ENCODE measurements at places on chromosomes 6 and 20.

DNA sequence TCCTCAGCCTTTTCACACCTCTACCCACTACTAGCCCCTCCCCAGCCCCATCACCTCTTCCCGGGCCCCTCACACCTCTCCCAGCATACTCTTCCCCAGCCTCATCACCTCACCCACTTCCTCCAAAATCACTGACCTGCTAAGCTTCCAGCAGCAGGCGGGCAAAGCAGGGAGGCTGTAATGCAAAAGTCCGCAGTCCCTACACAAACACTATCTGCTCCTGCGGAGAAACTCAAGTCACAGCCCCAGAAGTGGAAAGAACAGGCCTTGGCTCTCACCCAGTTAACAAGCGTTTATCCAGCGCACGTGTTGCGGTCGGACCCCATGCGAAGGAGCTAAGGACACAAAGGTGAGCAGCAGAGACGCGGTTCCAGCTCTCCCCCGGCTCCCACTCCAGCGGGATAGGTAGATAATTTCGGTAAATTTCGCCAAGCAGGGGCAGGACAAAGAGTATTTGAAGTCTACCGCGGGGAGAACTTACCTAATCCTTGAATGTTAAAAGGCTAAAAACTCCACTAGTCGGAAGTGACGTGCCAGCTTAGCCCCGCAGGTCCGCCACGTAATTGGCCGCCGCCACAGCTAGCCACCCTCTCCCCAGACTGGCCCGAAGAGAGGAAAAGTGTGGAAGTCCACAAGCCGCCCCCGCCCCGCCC, 728 bp upstream of the TRIM39 start:
- no peak for DNase-seq

GRCh38 chr6:21694168-21694567, 100.6 kb downstream of the SOX4 start:
- DNase-seq = no peak

DNA sequence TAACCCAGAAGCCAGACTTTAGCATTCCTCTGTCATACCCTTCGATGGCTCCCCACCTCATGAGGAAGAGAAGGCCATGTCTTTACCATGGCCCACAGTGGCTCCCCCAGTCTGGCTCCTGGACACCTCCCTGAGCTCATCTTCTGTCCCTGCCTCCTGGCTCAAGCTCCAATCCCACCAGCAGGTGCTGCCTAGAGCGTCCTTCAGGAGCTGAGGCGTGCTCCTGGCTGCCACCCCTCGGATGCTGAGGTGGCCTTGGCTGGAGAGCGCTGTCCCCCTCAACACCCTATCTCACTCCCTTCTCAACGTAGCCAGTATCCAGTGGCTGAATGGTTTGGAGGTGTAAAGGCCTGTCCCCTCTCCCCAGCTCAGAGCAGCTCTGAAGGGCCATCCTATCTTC, 47.4 kb upstream of the RANBP9 start:
- no peak for DNase-seq

DNA sequence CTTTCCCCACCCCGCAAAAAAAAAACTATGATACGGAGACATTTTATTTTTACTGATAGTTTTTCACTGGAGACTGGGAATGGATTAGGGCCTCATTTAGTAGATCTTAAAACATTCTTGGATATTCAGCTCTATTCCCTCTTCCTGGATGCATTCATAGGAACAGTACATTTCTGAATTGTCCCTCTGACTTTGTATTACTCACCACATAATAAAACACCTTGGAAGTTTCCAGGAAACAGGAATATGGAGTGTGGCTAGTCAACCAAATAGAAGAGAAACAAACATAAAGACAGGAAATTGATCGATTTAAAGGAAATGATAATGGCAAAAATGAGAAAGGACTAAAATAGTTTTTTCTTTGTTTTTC, 147.7 kb downstream of the GPX5 start:
- DNase-seq = no peak

GRCh38 chr20:62365814-62366369, 1.2 kb downstream of the LAMA5 start:
- DNase-seq = no peak

DNA sequence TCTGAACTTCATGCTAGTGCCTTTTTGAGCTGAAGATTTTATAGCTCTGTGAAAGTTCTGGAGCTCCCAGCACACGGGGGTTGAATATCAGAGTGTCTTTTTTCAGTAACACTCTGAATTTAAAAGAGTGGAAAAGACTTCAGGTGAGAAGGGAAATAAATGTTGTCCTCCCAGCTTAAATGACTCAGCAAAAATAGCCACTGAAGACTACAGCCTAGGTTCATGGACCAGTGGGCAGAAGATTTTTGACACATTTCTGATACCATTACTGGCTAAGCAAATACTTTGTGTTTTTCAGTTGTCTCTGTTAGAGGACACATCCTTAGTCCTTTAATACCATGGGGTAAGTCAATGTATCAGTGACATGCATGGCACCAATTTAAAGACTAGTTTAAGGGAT, 338.5 kb upstream of the SPTLC3 start:
- no peak for DNase-seq

GRCh38 chr6:128505603-128506002, 14.8 kb downstream of the PTPRK start:
- DNase-seq = no peak

- DNase-seq = no peak
These were observed 146.7 kb downstream of the UST start for GRCh38 chr6:148893481-148893880.

DNA sequence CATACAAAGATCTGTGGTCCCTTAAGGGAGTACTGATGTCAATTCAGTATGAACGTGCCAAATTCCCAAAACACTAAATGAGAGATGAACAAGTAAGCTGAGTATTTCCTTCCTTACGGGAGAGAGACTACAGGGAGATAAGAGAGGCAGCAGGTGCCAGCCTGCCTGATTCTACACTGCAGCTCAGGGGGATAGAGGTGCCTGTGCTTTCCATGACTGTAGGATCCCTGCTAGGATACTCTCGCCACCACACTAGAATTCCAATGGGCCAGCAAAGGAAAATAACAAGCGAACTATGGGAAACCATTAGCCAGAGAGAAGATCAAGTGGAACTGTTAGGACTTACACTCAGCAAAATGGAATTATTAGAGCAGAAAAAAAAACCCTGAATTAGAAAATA, 198.5 kb upstream of the BTBD3 start:
- no peak for DNase-seq

DNA sequence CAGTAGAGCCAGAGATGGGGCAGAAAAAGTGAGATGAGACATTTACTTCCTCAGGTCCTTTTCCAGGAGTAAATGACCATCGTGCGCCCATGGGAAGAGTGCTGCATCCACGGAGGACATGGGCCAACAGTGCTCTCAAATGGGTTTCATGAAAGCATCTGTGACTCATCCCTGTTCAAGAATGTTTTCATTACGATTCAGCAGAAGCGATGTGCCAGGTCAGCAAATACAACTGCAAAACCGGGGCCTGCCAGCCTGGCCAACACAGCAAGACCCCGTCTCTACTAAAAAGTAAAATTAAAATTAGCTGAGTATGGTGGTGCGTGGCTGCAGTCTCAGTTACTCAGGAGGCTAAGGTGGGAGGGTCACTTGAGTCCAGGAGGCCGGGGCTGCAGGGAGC, 125.1 kb downstream of the LY86 start:
- DNase-seq = peak; percentile 41

DNA sequence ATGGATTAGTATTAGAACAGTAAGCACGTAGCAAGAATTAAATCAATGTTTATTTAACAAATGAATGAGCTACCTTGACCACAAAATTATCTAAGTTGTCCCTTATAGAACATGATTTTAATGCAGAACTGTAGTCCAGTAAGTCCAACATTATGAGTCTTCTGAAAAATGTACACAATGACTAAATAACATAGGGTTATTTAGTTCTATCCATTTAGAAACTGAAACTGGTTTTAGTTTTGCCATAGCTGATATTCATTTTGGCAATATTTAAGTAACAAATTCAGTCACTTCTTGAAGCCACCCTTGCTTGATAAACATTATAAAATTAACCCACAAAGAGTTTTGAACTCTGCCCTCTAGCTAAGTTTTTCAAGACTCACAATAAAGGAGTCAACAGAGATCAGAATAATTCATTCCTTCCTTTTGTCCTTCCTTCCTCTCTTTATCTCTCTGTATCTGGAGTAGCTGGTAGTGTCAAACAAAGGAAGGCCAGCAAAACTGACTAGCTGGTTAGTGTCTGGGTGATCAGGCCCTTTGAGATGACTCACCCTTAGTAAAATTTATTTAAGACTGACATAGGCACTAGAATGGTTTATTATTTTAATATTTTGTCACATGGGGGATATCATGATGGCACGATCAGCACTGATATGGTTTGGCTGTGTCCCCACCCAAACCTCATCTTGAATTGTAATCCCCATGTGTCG, 115.1 kb downstream of the BTBD9 start:
- no peak for DNase-seq

DNA sequence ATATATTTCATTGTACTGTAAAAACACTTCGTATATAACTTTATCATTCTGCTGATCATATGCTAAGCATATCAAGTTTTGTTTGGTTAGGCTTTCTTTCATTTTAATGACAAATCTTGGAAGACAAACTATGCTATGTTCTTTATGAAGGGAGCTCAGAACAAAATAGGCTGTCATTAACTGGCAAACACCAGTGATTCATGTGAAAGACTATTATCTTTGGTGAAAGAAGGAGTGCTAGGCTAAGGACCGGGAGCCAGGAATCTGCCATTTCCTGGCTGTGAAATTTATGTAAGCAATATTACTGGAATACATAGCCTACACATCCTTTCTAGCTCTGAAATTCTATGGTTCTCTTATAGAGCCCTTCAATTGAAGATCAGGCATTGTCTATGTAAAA, 136.2 kb upstream of the CCN2 start:
- DNase-seq = peak; percentile 16

Data from fibroblast of gingiva (primary cell).